Hematopoietic multipotent progenitor cell treated with erythropoietin and hydrocortisone succinate and interleukin-3 and kit ligand, for 8 days (in vitro differentiated cells): ENCODE measurements at places on chromosomes 1 and 21.
A peak's percentile ranks its signal among the peaks of the same experiment; 100 is the strongest.

GRCh38 chr1:154407198-154408091, 2.3 kb downstream of the IL6R start:
- DNase-seq, result no peak

DNA sequence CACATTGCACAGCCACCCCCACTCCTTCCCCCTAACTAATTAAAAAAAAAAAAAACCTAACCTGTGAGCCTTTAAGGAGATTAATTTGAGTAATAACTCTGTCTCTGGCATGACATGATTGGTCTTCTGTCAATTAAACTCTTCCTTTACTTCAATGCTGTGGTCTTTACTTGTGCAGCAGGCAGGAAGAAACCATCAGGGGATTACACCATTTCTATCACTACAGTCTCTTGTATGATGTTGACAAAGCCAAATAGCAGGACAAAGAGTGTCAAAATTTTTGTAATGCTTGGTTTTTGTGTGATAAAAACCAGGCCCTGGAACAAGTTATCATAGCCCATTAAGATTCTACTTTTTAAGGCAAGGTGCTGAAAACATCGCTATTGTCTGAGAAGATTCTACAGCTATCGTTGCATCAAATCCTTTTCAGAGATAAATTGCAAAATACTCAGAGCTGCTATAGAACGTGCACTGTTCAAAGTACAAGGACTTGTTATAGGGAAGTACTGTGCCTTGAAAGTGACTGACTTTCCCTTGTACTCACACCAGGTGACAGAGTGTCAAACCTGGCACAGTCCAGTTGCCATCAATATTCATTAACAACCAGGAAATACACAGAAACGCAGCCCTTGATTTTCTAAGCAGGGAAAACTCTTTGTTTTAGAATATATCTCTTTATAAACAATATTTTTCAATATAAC, 37.7 kb downstream of the LHX9 start:
- no peak for DNase-seq

GRCh38 chr1:26034504-26035202, 11.3 kb downstream of the SLC30A2 start:
- DNase-seq, result peak; percentile 9

DNA sequence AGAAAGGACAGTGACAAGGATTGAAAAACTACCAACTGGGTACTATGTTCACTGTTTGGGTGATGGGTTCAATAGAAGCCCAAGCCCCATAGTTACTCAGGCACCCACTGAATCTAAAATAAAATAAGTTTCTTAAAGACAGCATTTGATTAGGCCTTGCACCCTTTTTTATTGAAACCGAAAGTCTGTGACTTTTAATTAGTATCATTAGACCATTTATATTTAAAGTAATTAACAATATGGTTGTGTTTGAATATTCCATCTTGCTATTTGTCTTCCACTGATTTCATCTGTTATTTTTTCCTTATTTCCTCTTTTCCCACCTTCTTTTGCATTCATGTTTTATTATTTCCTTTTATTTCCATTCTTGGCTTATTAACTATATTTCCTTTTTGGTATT, 27.4 kb downstream of the KLHDC7A start:
- no peak for DNase-seq

- DNase-seq, result no peak
Measured at GRCh38 chr1:33667386-33668282, 195.2 kb downstream of the ZSCAN20 start.

- peak; percentile 20 for DNase-seq
Measured at GRCh38 chr1:7755448-7755847, 15.6 kb upstream of the VAMP3 start.

DNA sequence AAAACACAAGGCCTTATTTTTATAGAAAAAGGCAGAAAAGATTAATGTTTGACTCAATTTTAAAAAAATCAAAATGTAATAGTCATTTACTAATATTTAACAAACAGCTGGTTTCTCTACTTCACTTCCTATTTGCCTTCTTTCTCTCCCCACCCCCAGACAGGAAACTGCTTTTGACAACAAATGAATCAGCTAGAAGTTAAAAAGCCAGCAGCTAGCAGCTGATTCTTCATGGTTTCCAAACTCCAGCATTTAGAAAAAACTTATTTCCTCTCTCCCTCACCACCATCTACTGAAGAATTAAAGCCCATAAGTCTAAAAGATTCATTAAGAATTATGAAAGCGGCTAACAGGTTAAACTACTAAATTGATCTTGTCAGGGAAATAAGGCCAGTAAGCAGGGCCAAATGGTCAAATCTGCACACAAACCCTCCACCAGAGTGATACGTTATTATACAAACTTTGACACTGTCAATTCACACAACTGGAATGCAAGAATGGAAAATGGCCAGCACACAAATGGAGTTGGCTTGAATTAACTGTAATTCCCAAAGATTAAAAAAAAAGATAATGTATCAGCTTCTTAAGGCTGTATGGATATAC, 4.0 kb downstream of the WDR26 start:
- peak; percentile 62 for DNase-seq

DNA sequence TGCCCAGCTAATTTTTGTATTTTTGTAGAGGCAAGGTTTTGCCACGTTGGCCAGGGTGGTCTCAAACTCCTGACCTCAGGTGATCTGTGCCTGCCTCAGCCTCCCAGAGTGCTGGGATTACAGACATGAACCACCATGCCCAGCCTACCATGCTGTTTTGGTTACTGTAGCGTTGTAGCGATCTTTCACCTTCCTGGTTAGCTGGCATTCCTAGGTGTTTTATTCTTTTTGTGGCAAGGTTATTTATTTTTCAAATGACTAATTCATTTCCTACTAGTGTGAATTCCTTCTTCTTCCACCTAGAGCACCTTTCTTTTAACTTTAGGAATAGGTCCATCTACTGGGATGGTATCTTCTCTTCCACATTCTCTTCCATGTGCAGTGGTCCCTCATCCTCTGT, 29.3 kb downstream of the TMEM200B start:
- no peak for DNase-seq

DNA sequence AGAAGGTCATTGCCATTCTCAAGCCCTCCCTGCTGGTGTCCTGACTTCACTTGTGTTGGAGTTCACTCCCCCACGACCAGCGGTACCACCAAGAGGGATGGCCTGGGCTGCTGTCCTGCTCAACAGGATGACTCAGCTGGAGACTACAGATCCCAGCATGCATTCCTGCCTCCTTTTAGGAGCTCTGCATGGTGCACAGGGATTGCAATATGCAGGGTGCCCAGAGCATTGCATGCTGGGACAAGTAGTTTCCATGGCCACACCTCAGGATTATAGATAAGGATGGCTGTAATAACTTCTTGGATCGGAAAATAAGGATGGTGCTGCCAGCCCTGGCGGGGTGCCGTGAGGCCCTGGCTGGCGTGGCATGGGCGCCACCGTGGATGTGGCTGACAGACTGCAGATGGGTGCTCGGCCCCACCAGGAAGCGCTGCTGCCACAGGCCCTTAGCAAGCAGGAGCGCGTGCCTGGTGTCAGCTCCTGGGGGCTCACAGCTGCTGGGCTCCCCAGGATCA, 150.0 kb downstream of the CASZ1 start:
- DNase-seq, result peak; percentile 49

GRCh38 chr1:180236698-180237509, 6.8 kb downstream of the LHX4 start:
- DNase-seq, result no peak

DNA sequence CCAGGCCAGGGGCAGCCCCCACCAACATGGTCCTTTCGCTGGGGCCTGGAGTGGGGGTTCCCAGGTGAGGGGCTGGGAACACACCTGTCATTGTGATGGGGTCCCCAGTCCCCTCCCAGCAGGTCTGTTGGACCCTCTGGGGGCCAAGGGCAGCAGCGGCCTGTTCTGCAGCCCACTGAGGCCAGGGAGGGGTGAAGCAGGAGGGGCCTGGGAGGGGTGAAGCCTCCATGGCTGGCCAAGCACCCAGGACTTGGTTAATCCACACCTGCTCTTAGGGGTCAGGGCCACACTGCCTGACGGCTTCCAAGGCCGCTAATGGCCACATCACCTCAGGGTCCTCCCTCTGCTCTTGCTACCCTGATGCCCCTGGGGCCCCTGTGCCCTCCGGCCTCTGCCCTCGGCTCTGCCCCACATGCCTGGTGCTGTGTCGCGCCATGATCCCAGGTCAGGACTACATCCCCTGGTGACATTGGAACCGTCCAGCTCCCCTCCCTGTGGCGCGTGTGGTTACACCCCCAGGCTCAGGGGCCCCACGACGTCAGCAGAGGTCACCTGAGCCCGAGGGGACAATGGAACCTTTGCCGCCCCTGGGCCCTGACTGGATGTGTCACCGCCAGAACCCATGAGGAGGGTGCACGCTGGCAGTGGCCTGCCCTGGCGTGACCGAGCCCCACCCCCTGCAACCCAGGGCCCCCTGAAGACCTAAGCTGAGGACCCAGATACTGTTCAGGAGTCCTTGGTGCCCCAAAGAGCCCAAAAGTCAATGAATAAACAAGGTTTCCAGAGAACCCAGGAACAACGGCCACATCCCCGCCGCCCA, 7.0 kb downstream of the TNFRSF18 start:
- DNase-seq, result no peak

- no peak for DNase-seq
Measured at GRCh38 chr21:26366781-26367180, 196.2 kb upstream of the APP start.

GRCh38 chr1:86259390-86259789, 102.8 kb upstream of the COL24A1 start:
- DNase-seq, result peak; percentile 6

DNA sequence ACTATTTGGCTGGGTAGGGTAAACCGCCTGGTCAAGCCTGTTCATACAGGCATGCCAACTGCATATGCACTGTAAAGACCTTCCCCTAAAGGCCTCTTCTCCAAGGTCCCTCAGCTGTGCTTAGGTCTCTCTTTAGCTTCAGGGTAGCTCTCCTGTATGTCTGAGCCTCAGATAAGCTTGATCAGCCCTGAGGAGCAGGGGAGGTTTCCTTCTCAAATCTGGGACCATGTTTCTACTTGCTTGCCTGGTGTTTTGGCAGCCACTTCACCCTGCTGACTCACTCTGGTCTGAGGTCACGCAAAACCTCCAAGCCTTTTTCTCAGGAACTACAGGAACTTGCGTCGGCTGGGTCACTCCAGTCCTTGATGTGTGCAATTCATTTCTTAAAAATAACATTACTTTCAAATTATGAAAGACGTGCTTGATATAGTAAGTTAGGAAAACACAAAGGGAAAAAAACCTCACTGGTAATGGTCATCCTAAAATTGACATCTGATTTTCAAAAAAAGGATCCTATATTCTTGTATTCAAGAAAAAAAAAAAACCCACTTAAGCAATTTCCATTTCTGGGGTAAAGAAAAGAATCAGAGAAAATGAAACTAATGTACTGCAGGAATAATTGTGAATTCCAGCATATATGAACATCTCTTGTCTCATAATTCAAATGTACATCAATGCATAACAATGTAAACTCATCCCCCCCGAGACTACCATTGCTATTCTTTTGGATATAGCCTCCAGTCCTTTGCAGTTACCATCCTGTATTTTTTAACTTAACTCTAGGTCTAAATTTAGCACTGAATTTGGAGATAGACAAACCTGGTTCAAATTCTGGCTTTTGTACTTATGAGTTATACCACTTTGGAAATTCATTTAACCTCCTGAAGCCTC, 24.8 kb upstream of the RNF19B start:
- peak; percentile 61 for DNase-seq

DNA sequence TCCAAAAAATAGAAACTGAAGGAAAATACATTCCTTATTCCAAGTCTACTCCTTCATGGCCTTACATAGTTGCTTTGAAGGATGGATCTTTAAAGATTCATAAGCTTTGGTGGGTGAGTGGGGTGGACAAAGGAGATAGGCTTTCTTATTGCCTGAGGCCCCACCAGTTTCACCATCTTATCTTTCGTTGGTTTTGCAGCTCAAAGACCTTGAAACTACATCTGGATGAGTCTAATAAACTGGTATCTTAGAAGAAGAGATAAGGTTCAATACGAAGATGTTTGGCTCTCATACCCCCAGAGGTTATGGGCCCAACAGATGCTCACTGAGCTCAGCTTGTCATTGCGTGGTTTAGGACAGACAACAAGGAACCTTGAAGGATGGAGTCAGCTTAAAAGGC, 201.5 kb downstream of the HS2ST1 start:
- DNase-seq, result peak; percentile 56

GRCh38 chr1:41941381-41941780, 22.7 kb upstream of the HIVEP3 start:
- no peak for DNase-seq
